ENCODE measurements at places on chromosomes 1 and 21.

- DNase-seq: no peak
Measured at GRCh38 chr1:239725933-239726332, 339.6 kb downstream of the CHRM3 start.

DNA sequence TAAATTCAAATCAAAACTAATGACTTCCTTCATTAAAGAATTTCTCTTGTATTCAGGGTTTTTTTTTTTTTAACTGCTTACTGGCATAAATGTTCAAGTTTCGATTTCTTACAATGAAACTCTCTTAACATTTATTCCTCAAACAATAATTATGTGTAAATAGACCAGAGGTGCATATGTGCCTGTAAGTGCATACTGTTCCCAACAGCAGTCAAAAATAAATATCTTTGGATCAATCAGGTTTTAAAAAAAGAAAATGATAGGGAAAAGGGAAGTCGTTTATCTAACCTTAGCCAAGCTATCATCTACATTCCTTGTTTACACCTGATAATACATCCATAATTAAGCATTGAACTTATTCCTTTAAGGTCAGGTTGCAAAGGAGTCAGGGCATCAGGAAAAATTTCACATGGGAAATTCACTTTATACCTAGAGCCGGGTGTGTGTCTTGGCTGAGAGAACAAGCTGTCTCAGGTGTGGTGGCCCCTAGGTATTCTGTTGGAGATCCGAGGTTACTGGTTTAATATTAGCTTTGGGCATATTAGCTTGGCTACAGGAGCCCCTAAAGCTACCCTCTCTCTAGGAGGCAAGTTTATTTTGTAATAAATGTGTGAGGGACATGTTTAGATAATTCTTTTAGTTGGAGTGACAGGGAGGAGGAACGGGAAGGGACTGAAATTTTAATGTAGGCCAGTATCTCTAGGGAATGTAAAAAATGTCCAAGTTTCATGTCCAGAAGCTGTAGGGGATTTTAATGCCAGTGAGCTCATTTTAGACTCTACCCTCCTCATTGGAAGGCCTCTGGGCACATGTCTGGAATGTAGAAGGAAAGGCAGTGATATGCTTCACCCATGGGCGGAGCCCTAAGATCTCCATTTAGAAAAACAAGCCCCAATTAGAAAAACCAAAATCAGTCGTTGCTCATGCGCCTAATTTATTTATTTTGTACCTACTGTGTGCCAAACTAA is 327.9 kb upstream of the PROX1 start:
- no peak for DNase-seq

- DNase-seq: no peak
Measured at GRCh38 chr1:2594641-2595131, 8.1 kb downstream of the PRXL2B start.

GRCh38 chr21:34517491-34518245 is 5.7 kb upstream of the KCNE1 start:
- peak; percentile 60 for DNase-seq

DNA sequence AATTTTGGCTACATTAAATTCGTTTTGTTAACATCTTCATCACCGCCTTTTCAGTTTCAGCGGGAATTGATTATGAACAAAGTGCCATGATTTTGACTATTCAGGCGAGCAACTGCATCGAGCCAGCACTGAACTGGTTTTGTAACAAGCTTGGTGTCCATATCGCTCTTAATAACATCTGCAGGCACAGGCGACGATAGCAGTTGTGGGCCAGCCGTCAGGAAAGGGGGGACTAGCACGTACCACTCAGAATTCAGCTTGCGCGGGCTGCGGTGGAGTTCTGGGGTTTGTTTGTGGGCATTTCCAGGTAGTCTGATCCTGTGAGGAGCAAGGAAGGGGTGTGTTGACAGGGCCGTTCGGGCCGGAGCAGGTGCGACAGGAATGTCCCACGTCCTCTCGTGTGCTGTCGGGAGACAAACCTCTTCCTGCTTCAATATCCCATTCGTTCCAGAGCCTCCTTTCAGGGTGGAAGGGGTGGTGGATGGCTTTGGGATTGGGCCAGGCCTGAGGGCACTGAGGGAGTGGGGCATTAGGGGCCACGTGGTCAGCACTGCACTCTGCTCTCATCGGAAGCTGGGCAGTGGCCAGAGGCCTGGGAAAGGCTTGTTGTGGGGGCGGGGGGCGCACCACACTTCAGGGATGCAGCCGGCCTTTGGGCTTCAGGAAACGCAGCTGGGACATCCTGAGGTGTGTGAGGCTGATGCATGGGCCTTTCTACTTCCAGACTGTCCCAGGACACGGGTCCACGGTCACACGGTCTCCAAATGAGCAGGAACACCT is 39.1 kb downstream of the SKI start:
- no peak for DNase-seq

DNA sequence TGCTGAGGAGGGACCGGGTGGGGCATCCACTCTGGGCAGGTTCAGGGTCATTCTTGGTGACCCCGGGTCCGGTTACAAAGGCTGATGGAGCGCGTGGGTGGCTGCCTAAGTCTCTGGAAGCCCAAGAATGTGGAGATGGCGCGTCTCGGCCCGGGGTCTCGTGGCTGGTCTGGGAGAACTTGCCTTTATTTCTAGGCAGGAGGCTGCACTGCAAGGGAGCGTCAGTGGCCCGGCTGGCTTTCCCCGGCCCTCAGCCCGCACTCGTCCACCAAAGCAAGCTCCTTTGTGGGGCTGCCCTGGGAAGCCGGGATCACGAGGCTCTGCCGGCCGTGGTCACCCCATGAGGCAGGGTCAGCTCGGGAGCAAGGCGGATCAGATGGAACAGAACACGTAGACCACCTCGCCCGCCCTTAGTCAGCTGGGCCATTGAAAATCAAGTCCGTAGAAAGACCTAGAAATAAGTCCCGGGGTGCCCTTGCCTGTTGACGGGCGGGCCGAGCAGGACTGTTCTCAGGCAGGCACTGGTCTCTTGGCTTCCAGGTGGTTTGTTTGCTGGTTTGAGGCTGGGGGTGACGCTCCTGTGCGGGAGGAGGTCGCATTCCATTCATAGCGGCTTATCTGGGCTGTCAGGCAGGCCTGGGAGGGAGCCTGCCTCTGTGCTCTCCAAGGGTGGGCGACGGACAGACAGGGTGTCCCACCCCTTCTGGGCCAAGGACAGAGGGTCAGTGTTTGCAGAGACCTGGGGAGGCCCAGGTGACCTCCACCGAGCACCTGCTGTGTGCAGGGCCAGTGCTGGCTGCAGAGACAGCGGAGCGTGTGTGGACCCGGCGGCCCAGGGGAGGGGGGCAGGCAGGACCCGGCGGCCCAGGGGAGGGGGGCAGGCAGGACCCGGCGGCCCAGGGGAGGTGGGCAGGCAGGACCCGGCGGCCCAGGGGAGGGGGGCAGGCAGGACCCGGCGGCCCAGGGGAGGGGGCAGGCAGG is 25.8 kb downstream of the COL18A1 start:
- no peak for DNase-seq

- no peak for DNase-seq
Measured at GRCh38 chr1:26531651-26532131, 2.1 kb downstream of the RPS6KA1 start.

DNA sequence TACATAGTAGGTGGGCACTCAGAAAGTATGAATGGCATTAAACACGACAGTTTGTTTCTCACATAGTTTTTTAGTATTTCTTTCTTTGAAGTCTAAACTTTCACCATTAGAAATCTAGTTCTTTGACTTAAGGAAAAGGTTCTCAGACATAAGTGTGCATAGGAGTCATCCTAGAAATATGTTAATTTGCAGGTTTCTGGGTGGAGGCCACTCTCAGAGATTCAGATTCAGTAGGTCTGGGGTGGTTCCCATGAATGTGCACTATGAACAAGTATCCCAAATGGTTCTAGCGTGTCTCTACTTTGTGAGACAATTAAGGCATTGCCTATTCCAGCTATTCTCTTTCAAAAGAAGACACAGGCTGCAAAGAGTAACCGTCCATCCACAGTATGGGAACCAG is 119.3 kb downstream of the NGF start:
- no peak for DNase-seq

DNA sequence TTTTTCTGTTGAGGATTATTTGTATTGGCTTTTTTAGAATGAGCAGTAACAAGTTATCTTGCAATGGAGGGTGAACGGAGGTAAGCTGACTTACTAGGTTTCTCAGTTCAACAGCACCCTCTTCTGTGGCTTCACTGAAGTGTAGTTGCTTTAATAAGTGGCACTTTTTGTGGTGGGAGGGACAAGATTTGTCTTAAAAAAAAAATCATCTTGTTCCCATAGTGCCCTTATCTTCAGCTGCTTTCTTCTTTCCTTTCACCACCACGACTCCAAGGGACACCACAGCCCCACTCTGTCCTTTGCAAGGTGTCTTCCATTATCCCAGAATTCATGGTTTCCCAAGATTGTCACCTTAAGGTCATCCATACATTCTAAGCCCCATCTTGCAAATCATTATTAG is 92.9 kb downstream of the PIGK start:
- DNase-seq: peak; percentile 68

DNA sequence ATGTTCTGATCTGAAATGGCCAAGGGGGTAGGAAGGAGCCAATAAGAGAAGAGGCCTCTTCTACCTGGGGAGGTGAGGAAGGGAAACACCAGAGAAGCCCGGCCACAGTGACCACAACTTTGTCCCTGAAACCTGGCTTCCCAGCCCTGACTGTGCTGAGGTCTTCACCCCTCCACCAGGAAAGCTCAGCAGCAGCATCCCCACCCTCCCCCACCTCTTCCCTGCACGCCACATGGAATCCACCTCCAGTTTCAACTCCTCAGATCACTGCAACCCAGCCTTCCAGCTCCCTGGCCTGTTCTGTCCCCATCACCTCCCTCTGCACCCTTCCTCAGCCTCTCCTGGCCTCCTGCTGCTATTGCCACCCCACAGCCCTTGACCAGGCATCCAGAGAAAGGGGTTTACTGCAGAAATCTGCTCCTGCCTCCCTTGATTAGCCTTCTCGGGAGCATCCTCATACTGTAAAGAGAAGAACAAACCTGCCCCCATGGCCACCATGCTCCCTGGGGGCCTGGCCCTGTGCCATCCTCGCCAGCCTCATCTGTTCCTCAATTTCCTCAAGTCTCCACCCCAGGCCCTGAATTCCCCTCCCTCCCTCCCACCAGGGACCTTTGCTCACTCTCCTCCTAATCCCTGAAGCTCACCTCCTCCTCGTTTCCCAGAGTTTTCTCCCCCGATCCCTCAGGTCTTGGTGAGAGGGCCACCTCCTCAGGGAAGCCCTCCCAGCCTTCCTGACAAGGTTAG is 450.9 kb downstream of the MATN1 start:
- DNase-seq: no peak

- DNase-seq: peak; percentile 27
Measured at GRCh38 chr1:31335007-31335406, 37.9 kb downstream of the FABP3 start.

GRCh38 chr1:185477638-185478580 is 160.9 kb upstream of the IVNS1ABP start:
- DNase-seq: no peak

DNA sequence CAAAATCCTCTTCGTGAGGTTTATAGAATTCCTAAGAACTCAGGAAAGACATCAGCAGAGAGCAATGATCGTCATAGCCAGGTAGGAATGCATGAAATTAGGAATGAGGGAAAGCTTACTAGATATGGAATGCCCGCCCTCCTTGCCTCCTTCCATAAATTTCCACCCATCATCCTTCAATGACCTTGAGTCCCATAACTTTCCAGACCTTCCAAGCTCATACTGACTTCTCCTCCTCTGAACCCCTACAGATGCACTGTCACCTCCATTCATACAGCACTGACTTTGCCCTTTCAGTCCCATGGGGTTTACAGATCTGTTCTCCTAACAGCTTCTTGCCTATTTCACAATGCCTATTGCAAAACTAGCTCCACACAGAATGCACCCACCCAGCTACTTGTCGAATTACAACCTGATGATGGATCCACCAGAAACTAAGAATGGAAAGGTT is 23.8 kb upstream of the PPP1R15B start:
- peak; percentile 66 for DNase-seq

DNA sequence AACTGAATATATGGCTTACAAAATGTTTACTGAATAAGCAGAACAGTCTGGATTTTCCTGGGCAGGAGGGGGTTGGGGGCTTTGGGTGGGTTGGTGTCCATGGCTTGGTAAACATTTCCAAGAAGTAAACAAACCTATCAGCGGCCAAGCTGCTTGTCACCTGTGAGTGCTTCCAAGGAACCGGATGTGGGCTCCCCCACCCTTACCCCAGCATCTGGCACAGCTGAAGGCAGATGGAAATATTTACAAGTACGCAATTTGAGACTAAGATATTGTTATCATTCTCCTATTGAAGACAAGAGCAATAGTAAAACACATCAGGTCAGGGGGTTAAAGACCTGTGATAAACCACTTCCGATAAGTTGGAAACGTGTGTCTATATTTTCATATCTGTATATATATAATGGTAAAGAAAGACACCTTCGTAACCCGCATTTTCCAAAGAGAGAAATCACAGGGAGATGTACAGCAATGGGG is at the start of gene CLCA1:
CLCA1 (plus strand) TSS at position 427 of the 477 bp plus-strand sequence; CDS start at position 472, 45 bp downstream.
- DNase-seq: no peak

- DNase-seq: no peak
Measured at GRCh38 chr1:53585129-53585528, 125.9 kb downstream of the DMRTB1 start.

- no peak for DNase-seq
Measured at GRCh38 chr1:21335750-21336224, 45.5 kb upstream of the ECE1 start.

DNA sequence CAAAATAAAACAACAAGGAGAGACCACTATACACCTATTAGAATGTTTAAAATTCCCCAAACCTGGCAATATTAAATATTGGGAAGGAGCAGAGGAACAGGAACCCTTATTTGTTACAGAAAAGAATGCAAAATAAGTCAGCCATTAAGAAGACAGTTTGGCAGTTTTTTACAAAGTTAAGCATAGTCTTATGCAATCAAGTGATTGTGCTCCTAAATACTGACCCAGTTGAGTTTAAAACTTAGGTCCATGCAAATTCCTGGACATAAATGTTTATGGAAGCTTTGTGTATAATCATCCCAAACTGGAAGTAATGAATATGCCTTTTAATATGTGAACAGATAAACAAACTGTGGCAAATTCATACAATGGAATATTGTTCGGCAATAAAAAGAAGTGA is 72.9 kb upstream of the RGS4 start:
- no peak for DNase-seq

- no peak for DNase-seq
Measured at GRCh38 chr1:228736844-228737445, 1.7 kb downstream of the RHOU start.

- peak; percentile 94 for DNase-seq
Measured at GRCh38 chr1:30823969-30824735, 66.6 kb upstream of the LAPTM5 start.

All from suppressor macrophage treated with lipopolysaccharide for 1 hour (primary cell).